ENCODE measurements at places on chromosomes 5 and 9.

DNA sequence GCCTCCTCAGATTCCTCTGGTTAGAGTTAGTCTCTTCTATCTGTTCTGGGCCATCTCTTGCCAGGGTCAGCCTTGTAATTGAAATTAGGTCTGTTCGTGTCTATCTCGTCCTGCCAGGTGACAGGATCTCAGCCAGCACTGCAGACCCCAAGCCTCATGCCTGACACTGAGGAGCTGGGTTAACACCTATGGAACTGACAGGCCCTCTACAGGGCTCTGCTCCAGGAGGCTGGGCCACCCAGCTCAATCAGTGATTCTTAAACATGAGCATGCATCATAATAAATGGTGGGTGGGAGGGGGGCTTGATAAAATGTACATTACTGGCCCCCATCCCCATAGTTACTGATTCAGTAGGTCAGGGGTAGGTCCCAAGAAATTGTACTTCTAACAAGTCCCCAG lies 103.4 kb downstream of the PSD2 start:
- no peak for DNase-seq

GRCh38 chr5:114407783-114408182 lies 45.9 kb downstream of the KCNN2 start:
- DNase-seq: no peak

DNA sequence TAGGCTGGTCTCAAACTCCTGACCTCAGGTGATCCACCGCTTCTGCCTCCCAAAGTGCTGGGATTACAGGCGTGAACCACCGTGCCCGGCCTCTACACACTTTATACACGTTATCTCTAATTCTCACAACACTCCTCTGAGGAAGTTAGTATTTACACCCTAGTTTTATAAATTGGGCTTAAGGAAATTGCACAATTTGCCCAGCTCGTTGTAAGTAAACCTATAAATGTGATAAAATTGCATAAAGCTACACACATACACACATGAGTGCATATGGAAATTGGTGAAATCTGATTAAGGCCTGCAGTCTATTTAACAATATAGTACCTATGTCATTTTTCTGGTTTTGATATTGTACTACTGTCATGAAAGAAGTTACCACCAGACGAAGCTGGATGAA lies 4.4 kb upstream of the SLC4A9 start:
- no peak for DNase-seq

DNA sequence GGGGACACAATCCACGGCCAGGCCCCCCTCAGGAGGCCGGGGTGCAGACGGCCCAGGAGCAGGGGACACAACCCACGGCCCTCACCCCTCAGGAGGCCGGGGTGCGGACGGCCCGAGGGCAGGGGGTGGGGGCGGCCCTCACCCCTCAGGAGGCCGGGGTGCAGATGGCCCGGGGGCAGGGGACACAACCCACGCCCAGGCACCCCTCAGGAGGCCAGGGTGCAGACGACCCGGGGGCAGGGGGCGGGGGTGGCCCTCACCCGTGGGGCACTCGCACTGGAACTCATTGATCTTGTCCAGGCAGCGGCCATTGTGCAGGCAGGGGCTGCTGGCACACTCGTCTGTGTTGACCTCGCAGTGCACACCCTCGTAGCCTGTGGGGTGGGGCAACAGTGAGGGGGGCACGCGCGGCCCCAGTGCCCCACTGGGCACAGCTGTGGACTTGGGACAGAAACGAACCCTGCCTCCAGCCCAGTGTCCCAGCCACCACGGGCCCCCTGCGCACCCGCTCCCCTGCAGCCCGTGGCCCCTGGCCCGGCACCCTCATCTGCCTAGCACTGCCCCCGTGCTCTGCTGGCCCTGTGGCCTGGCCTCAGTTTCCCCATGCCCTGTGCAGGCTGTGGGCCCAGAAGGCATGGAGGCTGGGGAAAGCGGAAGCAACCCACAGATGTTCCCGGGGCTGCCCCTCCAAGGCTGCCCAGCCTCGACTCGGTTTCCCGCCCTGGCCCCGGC lies 28.7 kb downstream of the NOTCH1 start:
- DNase-seq: no peak

DNA sequence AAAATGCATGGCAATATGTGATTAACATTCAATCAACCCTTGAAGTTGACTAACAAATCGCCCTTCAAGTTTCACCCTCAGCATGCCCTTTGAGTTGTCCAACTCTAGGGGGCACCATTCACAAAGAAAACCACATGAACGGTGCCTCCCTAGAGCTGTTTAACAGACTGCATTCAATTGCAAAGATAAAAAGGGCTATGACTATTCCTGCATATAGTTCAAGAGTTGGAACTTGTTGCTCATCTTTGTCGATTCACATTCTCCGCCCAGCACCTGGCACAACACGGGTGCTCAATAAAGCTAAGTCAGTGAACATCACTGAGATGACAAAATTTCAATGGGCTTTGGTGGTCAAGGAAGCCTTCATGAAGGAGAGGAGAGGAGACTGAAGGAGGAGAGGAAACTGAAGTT lies 69.6 kb upstream of the SLC30A5 start:
- DNase-seq: peak; percentile 82

GRCh38 chr5:58447226-58447625 lies 12.7 kb downstream of the PLK2 start:
- no peak for DNase-seq

DNA sequence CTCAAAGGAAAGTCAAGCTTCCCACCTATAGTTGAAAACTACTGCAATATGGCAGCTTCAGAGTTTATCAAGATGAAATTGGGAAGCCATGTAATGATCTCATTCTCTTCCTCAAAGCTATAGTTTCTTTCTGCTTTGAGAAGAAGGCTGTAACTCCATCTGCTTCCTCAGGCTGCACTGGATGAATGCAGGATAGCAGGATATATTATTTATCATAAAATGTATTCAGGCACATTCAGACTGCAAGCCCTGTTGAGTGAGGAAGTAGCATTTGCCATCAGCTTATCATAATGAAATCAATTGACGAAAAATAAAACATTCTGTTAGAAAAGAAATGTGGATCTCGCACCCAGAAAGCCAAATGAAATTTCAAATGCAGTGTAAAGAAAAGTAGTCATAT lies 560 bp downstream of the ATP10B start:
- DNase-seq: no peak

- no peak for DNase-seq
Measured at GRCh38 chr9:26949637-26950069, 2.6 kb upstream of the PLAA start.

- no peak for DNase-seq
Measured at GRCh38 chr5:124849774-124850173, 103.3 kb upstream of the ZNF608 start.

- no peak for DNase-seq
Measured at GRCh38 chr5:93993161-93993560, 251.8 kb upstream of the POU5F2 start.

- DNase-seq: peak; percentile 88
Measured at GRCh38 chr9:18208166-18209059, 265.5 kb upstream of the ADAMTSL1 start.

DNA sequence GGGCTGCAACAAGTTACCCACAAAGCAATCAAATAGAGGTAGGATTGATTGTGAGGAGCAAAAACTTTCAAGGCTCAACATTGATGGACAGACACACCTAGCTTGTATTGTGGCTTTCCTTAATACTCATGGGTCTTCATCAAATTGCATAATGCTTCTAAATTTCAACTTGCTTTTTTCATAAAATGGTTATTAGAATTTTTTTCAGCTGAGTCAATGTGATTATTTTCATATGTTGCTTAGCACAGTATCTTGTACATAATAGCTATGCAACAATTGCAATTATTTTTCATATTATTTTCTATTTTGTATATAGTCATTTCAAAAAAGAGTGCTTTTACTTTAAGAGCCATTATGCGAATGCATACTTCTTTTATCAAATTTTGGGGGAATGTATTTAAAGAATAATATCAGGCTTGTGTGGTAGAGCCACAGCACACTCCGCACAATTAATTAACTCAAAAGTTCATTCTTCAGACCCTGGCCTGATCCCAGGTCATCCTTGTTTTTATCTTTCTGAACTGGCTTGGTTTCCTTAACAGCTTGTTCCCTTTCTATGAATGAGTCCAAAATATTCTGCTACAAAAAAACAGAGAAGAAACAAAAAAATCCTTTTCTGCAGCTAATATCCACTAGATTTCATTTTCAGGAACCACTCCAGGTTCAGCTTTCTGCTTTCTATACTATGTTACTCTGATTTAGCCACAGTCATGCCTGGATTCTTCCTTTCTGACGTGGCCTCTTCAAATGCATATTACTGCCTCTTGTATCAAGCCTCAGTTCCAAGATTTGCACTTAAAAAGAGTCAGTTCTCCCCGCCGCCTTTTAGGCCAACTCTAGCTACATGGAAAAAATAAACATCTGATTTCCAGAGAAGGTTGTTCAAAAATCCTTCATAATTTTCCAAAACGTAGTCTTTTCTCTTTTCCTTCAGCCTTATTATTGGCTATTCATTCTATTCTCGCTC lies 45.3 kb upstream of the CDH9 start:
- peak; percentile 64 for DNase-seq

- DNase-seq: peak; percentile 67
Measured at GRCh38 chr5:14773588-14773987, 98.0 kb downstream of the ANKH start.

- peak; percentile 71 for DNase-seq
Measured at GRCh38 chr5:139638090-139638735, 9.9 kb upstream of the CXXC5 start.

GRCh38 chr5:123885081-123885480 lies 373.1 kb downstream of the CSNK1G3 start:
- no peak for DNase-seq

DNA sequence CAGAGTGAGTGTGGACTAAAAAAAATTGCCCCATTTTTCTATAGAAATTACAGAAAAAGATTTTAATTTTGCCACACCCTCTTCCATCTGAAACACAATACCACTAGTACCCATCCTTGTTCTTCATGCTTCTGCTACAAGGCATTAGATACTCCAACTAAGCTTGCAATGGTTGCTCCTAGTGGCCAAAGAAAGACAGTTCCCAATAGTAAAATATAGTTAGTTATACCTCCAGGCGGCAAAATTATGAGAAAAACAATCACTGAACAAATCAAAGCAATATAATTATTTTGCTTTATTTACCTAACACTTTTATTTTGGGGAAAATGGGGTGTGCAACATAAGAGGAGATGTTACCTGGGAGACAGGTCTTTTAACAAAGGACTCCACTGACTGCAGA lies 101.2 kb downstream of the RAPGEF6 start:
- DNase-seq: peak; percentile 27

- DNase-seq: no peak
Measured at GRCh38 chr9:136578915-136579649, 33.2 kb upstream of the NOTCH1 start.

DNA sequence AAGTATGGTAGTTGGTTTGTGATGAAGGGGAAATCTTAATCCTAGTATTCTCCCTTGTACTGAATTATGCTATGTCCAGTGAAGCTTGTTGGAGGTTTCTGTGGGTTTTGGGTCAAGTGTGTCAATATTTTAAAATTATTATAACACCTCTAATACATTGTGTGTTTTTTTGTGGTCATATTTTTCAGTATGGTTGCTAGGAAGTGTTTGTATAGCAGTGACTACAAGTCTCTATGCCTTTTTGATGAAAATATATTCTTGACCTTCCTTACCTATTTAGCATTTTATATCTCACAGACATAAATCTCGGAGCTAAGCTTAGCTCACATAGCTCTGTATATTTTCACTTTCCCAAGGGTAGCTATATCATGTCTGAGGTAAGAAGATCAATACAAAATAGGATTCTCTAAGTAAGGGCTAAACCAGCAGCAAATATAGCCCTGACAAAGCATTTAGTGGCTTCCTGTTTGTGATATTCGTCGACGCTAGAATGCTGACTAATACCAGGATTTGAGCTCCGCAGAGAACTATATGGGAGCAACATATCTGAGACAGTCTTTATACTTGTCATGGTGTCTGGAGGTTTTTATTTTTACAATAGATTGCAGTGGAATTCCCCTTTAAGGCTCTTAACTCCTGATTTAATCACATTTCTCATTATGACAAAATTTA lies 82.3 kb downstream of the MACIR start:
- no peak for DNase-seq

GRCh38 chr9:120950421-120951388 lies 24.1 kb upstream of the TRAF1 start:
- DNase-seq: no peak

GRCh38 chr5:40784027-40784653 lies 14.0 kb downstream of the PRKAA1 start:
- DNase-seq: no peak

GRCh38 chr5:78806544-78806943 lies 158.0 kb upstream of the LHFPL2 start:
- no peak for DNase-seq

DNA sequence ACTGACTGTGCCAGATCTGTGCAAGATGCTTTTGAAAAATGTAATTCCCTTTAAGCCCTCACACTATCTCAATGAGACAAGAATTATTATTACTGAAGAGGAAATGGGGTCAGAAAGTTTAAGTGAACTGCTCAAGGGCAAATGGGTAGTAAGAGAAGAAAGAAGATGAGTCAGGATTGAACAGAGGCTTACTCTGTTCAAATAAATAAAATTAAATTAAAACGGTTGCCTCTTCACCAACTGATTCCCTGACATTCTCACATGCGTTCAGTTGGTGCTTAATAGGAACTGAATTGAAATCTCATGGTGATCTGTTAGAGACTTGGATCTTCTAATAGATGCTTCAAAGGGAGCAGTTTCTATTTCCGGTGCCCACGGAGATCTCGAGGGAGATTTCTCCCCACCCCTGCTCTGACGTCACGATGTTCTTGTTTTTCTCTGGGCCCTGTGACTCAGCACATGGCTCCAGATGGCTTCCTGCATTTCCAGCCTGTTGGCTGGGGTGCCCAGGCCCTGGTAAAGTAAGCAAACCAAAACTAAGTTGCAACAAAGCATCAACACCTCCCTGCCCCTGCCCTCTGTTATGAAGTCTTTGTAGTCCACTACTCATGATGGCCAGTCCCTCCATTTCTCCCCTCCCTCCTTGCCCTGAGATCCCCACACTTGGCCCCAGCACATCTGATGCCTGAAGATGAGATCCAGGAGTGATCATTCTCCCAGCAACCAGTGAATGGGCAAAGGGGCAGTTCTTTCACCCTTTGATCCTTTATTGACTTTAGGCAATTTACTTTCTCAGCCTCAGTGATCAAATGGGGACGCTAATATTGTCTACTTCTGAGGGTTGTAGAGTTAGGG lies 106.1 kb upstream of the CPEB4 start:
- DNase-seq: no peak

DNA sequence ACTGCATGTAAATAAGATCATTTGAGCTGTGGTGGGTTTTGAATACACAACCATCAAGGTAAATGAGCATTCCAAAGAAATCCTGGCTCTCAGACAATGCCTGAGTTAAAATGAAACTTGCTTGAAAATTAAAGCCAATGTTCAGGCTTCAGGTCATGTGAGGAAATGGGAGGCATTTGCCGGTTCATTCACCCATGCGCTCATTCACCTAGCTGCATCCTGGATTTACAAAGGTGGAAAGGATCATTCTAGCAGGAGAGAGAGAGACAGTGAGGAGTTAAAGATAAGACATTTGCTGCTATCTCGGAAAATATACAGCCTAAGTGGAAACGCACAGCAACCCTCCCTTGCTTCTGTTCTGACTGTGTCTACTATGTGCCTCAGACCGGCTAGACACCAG lies 143.8 kb upstream of the KLF4 start:
- peak; percentile 11 for DNase-seq

Measured in GM23338 (cell line).